ENCODE measurements at places on chromosomes 2 and 18.

- no peak overlapping the region for H3K27ac ChIP-seq
- DNase-seq = no peak
- no peaks in the 10 kb centered on the region for H3K36me3 ChIP-seq
- no peak overlapping the region for H3K4me3 ChIP-seq
Observed at GRCh38 chr2:213162516-213163118, 11.2 kb upstream of the IKZF2 start.

GRCh38 chr2:65311596-65311995 is 84.0 kb downstream of the ACTR2 start:
- H3K27ac ChIP-seq = no peak overlapping the region
- no peaks in the 10 kb centered on the region for H3K4me1 ChIP-seq
- no peak for DNase-seq

GRCh38 chr18:25175558-25176517 is 176.1 kb downstream of the ZNF521 start:
- DNase-seq = no peak
- no peaks in the 10 kb centered on the region for H3K27me3 ChIP-seq
- no peaks in the 10 kb centered on the region for H3K36me3 ChIP-seq
- H3K4me1 ChIP-seq = no peaks in the 10 kb centered on the region
- no peak overlapping the region for H3K27ac ChIP-seq

DNA sequence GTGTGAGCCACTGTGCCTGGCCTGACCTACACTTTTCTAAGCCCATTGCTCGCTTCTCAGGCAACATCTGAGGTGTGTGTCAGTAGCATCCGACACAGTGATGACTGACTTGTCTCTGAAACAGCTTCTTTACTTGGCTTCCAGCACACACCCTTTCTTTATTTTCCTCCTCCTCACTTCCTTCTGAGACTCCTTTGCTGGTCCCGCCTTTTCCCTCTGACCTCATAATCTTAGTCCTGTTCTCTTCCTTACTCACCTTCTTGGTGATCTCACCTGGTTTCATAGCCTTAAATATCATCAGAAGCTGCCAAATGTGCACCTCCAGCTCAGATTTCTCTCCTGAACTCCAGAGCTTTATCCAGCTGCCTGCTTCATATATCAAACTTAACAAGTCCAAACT is 66.6 kb upstream of the PELI1 start:
- H3K4me1 ChIP-seq = peaks cover 71% of the 10 kb centered on the region
- no peak overlapping the region for H3K27ac ChIP-seq
- no peak for DNase-seq
- no peaks in the 10 kb centered on the region for H3K27me3 ChIP-seq

- H3K4me3 ChIP-seq = no peak overlapping the region
- H3K36me3 ChIP-seq = no peaks in the 10 kb centered on the region
- H3K4me1 ChIP-seq = no peaks in the 10 kb centered on the region
- DNase-seq = no peak
Observed at GRCh38 chr18:80227472-80227871, 19.8 kb downstream of the PARD6G start.

- H3K4me3 ChIP-seq = peak overlapping the region; percentile 87
- no peaks in the 10 kb centered on the region for H3K27me3 ChIP-seq
- peaks cover 15% of the 10 kb centered on the region for H3K4me1 ChIP-seq
- peak overlapping the region; percentile 94 for H3K27ac ChIP-seq
- no peaks in the 10 kb centered on the region for H3K36me3 ChIP-seq
Observed at GRCh38 chr18:79987566-79987965, 797 bp downstream of the TXNL4A start.

- no peaks in the 10 kb centered on the region for H3K4me1 ChIP-seq
- H3K4me3 ChIP-seq = no peak overlapping the region
- H3K36me3 ChIP-seq = no peaks in the 10 kb centered on the region
- no peaks in the 10 kb centered on the region for H3K27me3 ChIP-seq
Observed at GRCh38 chr2:142957144-142957543, 79.7 kb downstream of the KYNU start.

DNA sequence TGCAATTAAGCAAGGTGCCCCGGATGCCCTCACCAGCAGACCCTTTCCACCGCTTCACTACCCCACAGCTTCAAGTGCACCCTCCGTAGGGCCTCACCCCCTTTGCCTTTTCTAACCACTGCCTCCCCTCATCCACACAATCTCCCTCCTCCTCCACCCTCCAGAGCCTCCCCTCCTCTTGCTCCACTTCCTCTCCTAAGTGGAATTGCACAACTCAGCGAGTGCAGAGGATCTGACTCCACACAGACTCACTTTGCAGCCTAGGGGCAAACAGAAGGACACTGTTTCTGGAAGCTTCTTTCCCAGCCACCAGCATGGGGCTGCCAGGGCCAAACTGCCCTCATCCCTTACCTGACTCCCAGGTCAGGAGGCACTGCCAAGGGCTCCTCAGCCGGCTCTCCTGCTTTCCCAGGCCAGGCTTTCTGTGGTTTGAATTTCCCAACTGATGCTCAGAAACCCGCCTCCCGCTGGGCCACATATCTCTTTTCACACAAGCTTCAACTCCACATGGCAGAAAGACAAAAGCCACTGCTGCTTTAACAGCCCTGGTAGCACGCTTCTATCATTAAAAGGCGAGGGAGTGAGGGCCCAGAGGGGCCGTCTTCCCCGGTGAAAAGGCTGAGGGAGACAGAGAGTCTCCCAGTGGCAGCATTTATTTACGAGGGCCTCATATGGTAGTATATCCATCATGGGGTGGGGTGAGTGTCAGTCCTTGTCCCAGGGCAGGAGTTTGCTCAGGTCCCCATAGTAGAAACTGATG is 74.7 kb upstream of the MGAT4A start:
- no peaks in the 10 kb centered on the region for H3K27me3 ChIP-seq
- H3K4me3 ChIP-seq = no peak overlapping the region
- no peak for DNase-seq

Data from B cell (primary cell).